ENCODE measurements at places on chromosomes 5 and 9. TPM values are rescaled to one million over a fixed set of nuclear protein-coding genes. Genes with fewer than 3 reads are reported as not detected.

GRCh38 chr9:134702291-134702690, 60.7 kb downstream of the COL5A1 start:
- DNase-seq: no peak
- H3K27me3 ChIP-seq: no peaks in the 10 kb centered on the region
- H3K36me3 ChIP-seq: peaks cover 85% of the 10 kb centered on the region
- 0 out of 2 replicates have a peak, but pooled peaks cover 6% of the 10 kb centered on the region for H3K4me1 ChIP-seq

GRCh38 chr9:109264877-109265587, 55.8 kb downstream of the EPB41L4B start:
- no peaks in the 10 kb centered on the region for H3K4me1 ChIP-seq
- no peak overlapping the region for H3K4me3 ChIP-seq
- H3K27ac ChIP-seq: no peak overlapping the region
- no peaks in the 10 kb centered on the region for H3K27me3 ChIP-seq

DNA sequence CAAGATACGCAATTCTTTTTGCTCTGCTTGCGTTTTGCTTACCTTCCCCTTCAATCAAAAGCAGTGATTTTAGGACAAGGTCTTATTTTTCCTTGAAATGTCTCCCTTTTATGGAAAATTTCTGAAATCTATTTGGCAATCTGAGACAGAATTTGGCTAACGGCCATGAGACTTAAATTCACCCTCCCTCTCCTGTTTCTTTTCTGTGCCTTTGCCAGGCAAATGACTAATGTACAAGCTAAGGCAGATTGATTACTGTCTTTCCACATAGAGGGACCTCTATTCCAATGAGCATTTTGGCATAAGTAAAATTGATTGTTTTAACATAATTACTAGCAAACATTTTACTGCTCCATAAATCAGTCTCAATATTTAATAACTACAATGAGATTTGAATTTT, 31.7 kb downstream of the FAM81B start:
- no peak for DNase-seq
- no peaks in the 10 kb centered on the region for H3K36me3 ChIP-seq
- H3K4me1 ChIP-seq: no peaks in the 10 kb centered on the region
- H3K27ac ChIP-seq: no peak overlapping the region
- no peak overlapping the region for H3K4me3 ChIP-seq

- no peaks in the 10 kb centered on the region for H3K27me3 ChIP-seq
- no peaks in the 10 kb centered on the region for H3K36me3 ChIP-seq
- H3K27ac ChIP-seq: no peak overlapping the region
- H3K4me3 ChIP-seq: no peak overlapping the region
- peaks cover 40% of the 10 kb centered on the region for H3K4me1 ChIP-seq
These were observed 10.6 kb downstream of the MYOZ3 start for GRCh38 chr5:150671509-150672236.

DNA sequence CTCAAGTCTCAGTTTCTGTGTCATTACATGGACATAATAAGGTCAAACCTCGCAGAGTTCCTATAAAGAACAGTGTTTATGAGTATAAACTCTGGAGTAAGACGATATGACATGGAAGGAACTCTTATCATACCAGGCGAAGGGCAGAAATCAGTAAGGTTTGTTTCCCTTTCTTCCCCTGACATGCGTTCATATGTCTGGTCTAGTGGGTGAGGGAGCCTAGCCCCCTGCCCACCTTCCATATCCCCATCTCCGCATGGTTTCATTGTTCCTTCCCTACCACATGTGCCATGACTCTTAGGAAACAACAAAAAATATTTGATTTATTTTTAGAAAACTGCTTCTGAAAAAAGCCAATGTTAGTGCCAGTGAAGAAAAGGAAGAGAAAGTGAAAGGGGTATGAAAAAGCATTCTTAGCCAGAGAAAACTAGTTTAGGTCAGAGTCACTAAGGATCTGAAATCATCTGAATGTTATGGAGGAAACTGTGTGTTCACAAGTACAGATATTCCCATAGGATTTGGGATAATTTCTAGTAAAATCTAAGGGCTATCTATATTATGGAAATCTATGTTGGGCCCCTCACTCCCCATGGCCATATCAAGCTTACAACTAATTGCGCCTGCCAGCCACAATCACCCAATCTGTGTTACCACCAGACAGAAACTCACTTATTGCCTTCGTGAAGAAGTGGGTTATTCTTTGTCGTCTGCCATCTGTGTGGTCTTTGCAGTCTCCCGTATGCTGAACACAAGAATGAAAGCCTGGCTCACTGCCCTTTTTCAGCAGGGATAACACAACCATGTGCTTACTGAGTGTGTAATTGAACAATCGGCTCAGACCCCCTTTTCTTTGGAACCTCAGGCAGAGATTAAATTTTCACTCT, 19.9 kb upstream of the HMHB1 start:
- no peaks in the 10 kb centered on the region for H3K36me3 ChIP-seq
- H3K4me3 ChIP-seq: no peak overlapping the region
- H3K4me1 ChIP-seq: peaks cover 25% of the 10 kb centered on the region

- H3K4me1 ChIP-seq: peaks cover 18% of the 10 kb centered on the region
- DNase-seq: peak; percentile 20
- H3K4me3 ChIP-seq: no peak overlapping the region
- peak overlapping the region; percentile 21 for H3K27ac ChIP-seq
- no peaks in the 10 kb centered on the region for H3K27me3 ChIP-seq
These were observed 500.7 kb downstream of the SPATA31D1 start for GRCh38 chr9:82489201-82489821.

- no peak for DNase-seq
- H3K4me1 ChIP-seq: peaks cover 8% of the 10 kb centered on the region
- no peak overlapping the region for H3K27ac ChIP-seq
- H3K27me3 ChIP-seq: no peaks in the 10 kb centered on the region
- H3K4me3 ChIP-seq: no peak overlapping the region
These were observed 138.4 kb downstream of the LHFPL2 start for GRCh38 chr5:78509884-78510769.

- no peak overlapping the region for H3K4me3 ChIP-seq
- no peaks in the 10 kb centered on the region for H3K27me3 ChIP-seq
- no peak for DNase-seq
These were observed 257.3 kb downstream of the FANCC start for GRCh38 chr9:95060234-95060633.

GRCh38 chr5:71719063-71719964, at the start of gene CARTPT:
Gene CARTPT, plus strand, starts transcription at chr5:71719275. Its CDS starts 19 bp downstream, at chr5:71719294.
- H3K27ac ChIP-seq: no peak within 1 kb of the TSS
- H3K27me3 ChIP-seq: peaks cover 42% of the 10 kb centered on the region
- no peak for DNase-seq
- H3K4me3 ChIP-seq: no peak within 1 kb of the TSS

- H3K27me3 ChIP-seq: no peaks in the 10 kb centered on the region
- no peak for DNase-seq
- no peaks in the 10 kb centered on the region for H3K4me1 ChIP-seq
- H3K36me3 ChIP-seq: no peaks in the 10 kb centered on the region
These were observed 246.3 kb downstream of the LRRC70 start for GRCh38 chr5:62824936-62825335.

- no peaks in the 10 kb centered on the region for H3K4me1 ChIP-seq
- DNase-seq: no peak
- H3K36me3 ChIP-seq: no peaks in the 10 kb centered on the region
- H3K27ac ChIP-seq: no peak overlapping the region
These were observed 51.7 kb downstream of the EPB41L4A start for GRCh38 chr5:112367400-112367799.

DNA sequence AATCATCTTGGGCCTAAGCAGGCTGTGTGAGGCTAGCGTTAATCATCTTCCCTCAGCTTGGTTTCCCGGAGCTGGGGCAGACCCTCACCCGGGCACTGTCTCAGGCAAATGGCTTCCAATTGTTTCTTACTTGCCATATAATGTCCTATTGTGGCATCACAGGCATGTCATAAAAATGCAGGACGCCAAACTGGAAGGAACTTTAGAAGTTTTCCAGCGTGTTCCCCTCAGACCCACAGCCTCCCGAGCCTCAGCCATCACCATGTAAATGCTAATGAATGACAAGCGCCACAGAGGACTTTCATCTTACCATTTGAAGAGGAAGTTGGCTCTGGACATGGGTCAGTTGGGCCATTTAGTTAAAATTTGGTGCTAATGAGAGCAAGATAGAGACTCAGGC, 143.0 kb upstream of the IRX1 start:
- H3K36me3 ChIP-seq: no peaks in the 10 kb centered on the region
- DNase-seq: no peak
- no peak overlapping the region for H3K27ac ChIP-seq
- no peaks in the 10 kb centered on the region for H3K4me1 ChIP-seq

GRCh38 chr9:128415281-128415680, 5.4 kb upstream of the CERCAM start:
- no peaks in the 10 kb centered on the region for H3K36me3 ChIP-seq
- no peak overlapping the region for H3K27ac ChIP-seq
- no peak for DNase-seq

GRCh38 chr5:102996011-102996575, 123.8 kb downstream of the GIN1 start:
- no peaks in the 10 kb centered on the region for H3K4me1 ChIP-seq
- H3K27me3 ChIP-seq: no peaks in the 10 kb centered on the region
- no peak for DNase-seq
- H3K27ac ChIP-seq: no peak overlapping the region
- H3K36me3 ChIP-seq: no peaks in the 10 kb centered on the region
- no peak overlapping the region for H3K4me3 ChIP-seq

GRCh38 chr5:14707811-14708390, 43.4 kb downstream of the OTULIN start:
- no peak for DNase-seq
- peaks cover 13% of the 10 kb centered on the region for H3K4me1 ChIP-seq
- H3K4me3 ChIP-seq: no peak overlapping the region
- peaks cover 65% of the 10 kb centered on the region for H3K36me3 ChIP-seq

GRCh38 chr5:143985832-143986515, 174.0 kb downstream of the HMHB1 start:
- no peaks in the 10 kb centered on the region for H3K36me3 ChIP-seq
- H3K4me3 ChIP-seq: no peak overlapping the region
- no peaks in the 10 kb centered on the region for H3K27me3 ChIP-seq
- peaks cover 18% of the 10 kb centered on the region for H3K4me1 ChIP-seq
- DNase-seq: peak; percentile 14

- no peak overlapping the region for H3K27ac ChIP-seq
- no peak for DNase-seq
These were observed 290.4 kb downstream of the TMEM167A start for GRCh38 chr5:82786748-82787147.

DNA sequence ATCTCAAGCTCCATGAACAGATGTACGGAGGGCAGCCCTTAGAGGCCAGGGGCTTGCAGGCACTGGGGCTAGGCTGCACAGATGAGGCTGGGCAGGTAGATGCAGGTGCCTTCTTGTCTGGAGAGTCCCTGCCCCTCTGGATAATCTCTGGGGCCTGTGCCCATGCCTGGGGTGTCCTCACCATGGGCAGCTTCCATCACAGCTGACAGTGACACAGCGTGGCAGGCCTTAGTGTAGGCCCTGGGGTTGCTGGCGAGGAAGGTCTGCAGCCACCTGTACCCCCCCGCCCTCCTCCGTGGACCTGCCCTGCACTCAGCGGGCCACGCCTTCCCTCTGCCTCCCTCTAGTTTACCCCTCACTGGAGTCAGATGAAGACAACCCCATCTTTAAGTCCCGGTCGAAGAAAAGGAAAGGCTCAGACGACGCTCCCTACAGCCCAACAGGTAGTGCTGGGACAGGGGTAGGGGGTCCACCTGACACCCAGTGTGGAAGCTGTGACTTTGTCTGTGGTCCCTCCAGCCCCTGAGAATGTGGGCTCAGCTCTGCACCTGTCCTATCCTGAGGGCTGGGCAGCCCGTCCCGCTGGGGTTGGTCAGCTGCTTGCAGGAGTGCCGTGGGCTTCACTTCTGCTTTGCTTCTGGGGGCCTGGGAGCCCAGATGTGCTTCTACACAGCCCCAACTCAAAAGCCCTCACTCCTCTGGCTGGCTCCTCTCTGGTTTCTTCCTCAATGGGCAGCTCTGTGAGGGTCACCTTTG, 98.4 kb downstream of the PHF2 start:
- DNase-seq: peak; percentile 29
- H3K27me3 ChIP-seq: no peaks in the 10 kb centered on the region
- H3K4me1 ChIP-seq: no peaks in the 10 kb centered on the region
- H3K36me3 ChIP-seq: 0 out of 2 replicates have a peak, but pooled peaks cover 2% of the 10 kb centered on the region
- no peak overlapping the region for H3K27ac ChIP-seq
- no peak overlapping the region for H3K4me3 ChIP-seq

DNA sequence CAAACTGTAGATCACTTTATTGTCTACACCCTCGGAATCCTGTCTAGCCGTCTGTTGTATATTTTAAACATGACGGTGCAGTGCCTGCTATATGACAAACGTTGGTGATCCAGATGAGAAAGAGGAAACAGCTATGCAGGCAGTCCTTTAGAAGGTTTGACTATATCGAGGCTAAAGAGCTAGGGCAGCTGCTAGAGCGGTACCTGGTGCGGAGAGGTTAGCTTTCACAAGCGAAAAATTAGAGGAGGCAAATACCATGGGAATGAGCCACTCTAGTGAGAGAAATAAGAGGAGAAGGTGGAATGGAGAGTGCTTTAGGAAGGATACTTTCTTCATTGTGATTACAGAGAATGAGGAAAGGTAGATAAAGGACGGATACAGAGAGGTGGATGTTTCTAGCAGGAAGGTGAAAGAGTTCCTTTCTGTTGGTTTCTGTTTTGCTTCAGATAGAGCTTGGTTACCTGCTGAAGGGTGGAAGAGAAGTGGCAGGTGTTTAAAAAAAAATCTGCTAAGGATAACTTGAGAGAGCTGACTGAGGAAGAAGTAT, 959 bp upstream of the FBXL17 start:
- peak overlapping the region; percentile 83 for H3K4me3 ChIP-seq
- no peaks in the 10 kb centered on the region for H3K27me3 ChIP-seq
- H3K4me1 ChIP-seq: peaks cover 17% of the 10 kb centered on the region

DNA sequence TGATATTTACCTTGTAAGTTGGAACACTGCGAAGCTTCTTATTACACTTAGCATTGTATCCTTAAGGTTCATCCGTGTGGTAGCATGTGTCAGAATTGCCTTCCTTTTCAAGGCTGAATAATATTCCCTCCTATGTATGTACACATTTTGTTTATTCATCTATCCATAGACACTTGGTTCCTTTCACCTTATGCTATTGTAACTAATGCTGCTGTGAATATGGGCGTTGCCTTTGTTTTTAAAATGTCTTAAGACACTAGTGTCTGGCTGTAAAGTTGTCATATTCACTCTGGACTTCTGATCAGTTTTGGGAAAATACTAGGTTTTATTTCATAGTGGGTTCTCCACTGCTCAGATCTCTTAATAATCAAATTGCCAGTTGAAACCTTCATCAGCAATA, 383.3 kb upstream of the PRR16 start:
- no peak for DNase-seq
- no peaks in the 10 kb centered on the region for H3K4me1 ChIP-seq
- no peaks in the 10 kb centered on the region for H3K27me3 ChIP-seq
- H3K36me3 ChIP-seq: no peaks in the 10 kb centered on the region

RASEF gene
- 0.16 TPM for total RNA-seq

GABRA1 gene
- total RNA-seq: not detected

RGMB gene
- total RNA-seq: 39.2 TPM

NUDCD2 gene
- 15.4 TPM for total RNA-seq

CDX1 gene
- 1.8 TPM for total RNA-seq

GZMA gene
- total RNA-seq: not detected

PRSS3 gene
- not detected for total RNA-seq

PDGFRB gene
- 113 TPM for total RNA-seq

SPINK13 gene
- not detected for total RNA-seq

DMRT2 gene
- total RNA-seq: not detected

SURF4 gene
- total RNA-seq: 393 TPM

IL5 gene
- total RNA-seq: not detected

URM1 gene
- 35.0 TPM for total RNA-seq

SPINK4 gene
- total RNA-seq: not detected

TMEM174 gene
- total RNA-seq: not detected

MARCOL gene
- total RNA-seq: not detected

IL9 gene
- total RNA-seq: not detected

SPINK1 gene
- total RNA-seq: not detected

GPSM1 gene
- 63.0 TPM for total RNA-seq

DIMT1 gene
- total RNA-seq: 22.4 TPM
